CD4-positive, alpha-beta T cell treated with Interleukin-4 for 4 hours (primary cell): ENCODE measurements at places on chromosomes 4 and X.

DNA sequence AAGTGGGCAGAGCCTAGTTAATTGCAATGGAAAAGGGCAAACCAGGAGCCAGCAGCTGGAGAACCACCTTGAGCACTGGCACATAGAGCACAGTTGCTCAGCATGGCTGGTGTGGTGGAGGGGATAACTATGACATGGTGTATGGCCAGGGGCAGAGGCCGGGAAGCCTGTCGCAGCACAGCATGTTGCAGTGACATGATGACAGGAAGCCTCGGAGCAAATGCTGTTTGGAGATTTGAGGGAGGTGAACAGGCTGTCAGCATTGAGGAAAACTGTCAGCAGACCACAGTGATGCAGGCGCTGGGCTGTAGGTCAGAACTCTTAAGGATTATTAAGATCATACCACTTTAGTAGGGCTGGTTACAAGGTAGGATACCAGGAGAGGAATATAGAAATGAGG lies 228.7 kb downstream of the CBR4 start:
- DNase-seq = no peak

- peak; percentile 79 for DNase-seq
Measured at GRCh38 chr4:15655223-15656037, at the start of gene FBXL5. FBXL5 (minus strand) TSS chr4:15655357; CDS start chr4:15655287, 70 bp downstream.

DNA sequence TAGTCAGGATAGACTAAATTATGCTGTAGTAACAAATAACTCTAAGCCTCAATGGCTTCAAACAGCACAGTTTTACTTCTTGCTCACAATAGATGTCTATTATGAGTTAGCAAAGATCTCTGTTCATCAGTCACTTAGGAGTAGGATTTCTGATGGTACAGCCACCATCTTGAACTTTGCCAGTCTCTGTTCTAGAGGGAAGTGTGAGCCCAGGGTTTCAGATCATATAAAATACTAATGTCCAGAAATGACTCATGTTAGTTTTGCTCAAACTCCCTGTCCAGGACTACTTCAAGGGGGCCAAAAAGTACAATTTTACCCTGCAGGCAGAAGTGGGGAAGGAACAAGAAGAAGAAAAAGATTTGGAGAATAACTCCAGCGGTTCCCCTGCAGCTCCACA lies 77.1 kb upstream of the LSM6 start:
- no peak for DNase-seq

DNA sequence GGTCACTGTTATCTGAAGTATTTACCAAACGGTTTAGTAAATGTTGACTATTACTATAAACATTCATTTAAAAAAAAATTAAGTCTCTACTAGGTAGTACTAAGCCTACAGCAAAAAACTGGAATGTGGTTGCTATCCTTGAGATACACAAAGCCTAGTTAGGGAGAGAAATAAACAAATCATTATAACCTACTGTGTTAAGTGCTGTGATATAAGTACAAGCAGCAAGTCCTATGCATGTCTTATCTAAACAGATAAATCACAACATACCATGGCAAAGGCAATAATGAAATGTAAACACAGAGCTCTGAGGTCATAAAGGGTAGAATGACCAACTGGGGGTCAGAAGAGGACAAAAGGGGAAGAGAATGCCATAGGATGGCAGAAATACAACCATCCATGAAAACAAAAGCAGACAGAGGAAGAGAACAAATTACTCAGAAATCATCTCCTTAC lies 92.2 kb downstream of the RNF150 start:
- DNase-seq = no peak

DNA sequence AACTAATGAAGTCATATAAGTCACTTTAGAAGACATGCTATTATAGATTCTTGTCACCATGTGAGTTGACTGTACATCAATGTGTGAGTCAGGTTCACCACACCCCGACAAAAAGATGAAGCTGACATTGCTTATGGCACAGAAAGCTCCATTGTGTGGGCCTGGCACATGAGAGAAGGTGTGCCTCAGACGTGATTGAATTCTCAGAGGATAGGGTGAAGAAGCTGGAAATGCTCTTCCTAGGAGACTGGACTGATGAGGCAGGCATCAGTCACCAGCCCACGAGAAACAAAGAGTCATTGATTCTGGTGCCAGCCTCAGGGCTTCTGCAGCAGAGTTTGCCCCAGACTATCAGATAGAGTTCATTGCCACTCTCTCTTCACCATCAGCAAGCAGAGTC lies 35.9 kb upstream of the LRAT start:
- DNase-seq = no peak

DNA sequence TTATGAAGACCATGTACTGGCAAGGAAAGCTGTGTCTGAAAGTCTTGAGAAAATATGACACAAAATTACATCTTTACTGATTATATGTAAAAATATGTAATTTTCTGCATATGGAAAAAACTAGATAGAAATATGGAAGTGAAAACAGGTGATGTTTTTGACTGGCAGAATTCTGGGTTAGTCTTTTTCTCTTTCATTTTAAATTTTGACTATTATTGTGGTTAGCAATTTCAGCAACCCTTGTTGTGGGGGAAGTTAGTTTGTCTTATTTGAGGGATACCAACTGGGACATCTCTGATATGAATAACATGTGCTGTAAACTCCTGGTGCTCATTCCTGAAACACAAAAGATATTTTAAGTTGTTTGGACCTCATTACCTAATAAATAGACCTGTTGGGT lies 49.9 kb upstream of the CPEB2 start:
- DNase-seq = no peak

GRCh38 chr4:136124251-136124745 lies 1408.0 kb downstream of the PCDH18 start:
- no peak for DNase-seq

DNA sequence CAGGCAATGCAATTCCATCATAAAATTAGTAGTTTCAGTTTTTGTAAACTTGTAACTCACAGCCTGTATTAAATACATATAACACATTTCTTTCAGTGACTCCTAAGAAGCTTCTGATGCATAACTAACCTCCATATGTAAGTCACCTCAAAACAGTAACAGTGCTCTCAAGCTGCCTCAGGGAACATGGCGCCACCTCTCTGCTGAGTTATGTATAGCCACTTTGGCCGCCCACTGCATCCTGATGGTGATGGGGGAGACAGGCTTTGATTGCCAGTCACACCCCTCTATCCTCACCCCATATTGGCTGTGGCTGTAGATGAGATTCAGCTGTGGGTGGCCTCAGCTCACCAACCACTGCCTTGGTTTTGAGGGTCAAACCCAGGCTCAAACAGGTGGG lies 54.3 kb downstream of the LRBA start:
- peak; percentile 40 for DNase-seq

DNA sequence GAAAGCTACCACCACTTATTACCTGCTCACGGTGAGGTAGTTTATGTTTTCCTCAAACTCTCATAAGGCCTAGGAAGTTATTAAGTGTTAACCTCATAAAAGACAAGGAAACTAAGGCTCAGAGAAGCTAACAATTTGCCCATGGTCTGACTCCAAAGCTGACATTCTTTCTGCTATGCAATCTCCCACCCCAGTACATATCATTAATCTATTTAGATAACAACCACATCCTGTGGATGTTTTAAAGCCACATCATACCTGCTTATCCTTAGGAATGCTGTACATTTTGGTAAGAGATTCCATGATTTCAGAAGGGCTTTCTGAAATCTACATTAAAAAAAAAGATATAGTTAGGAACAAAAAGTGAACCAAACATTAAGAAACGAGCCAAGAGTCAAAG lies 55.4 kb downstream of the HUWE1 start:
- no peak for DNase-seq

DNA sequence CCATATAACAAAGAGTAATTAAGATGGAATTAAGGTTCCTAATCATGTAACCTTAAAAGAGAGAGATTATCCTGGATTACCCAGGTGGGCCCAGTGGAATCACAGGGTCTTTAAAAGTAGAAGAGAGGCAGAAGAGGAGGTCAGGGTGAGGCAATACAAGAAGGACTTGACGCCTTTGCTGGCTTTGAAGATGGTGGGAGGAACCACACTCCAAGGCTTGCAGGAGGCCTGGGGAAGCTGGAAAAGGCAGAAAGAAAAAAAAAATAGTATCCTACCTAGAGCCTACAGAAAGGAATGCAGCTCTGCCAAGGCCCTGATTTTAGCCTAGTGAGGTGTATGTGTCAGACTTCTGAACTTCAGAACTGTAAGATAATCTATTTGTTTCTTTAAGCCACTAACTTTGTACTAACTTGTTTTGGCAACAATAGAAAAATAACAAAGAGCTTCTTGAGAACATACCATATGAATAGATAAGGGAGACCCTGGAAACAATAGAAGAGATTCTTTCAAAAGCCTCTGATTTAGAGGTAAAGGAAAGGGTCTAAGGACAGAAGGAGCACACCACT lies 229.9 kb upstream of the TTC29 start:
- no peak for DNase-seq

DNA sequence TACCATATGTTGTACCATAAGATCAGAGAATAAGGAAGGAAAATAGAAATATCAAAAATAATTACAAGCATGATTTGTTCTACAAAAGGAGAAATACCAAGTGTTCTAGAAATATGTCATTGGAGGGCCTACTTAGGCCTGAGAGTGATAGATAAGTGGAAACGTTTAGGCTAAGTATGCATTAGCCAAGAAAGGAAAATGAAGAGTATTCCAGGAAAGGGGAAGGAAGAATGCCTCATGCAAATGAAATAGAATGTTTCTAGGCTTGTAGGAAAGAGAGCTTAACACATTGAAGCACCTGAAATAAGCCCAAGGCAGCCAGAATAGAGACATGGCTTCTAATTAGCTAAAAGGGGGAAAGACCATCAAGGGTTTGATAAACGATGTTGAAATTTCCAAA lies 595.7 kb upstream of the ATOH1 start:
- no peak for DNase-seq

- no peak for DNase-seq
Measured at GRCh38 chr4:1567808-1568581, 116.1 kb downstream of the FAM53A start.

DNA sequence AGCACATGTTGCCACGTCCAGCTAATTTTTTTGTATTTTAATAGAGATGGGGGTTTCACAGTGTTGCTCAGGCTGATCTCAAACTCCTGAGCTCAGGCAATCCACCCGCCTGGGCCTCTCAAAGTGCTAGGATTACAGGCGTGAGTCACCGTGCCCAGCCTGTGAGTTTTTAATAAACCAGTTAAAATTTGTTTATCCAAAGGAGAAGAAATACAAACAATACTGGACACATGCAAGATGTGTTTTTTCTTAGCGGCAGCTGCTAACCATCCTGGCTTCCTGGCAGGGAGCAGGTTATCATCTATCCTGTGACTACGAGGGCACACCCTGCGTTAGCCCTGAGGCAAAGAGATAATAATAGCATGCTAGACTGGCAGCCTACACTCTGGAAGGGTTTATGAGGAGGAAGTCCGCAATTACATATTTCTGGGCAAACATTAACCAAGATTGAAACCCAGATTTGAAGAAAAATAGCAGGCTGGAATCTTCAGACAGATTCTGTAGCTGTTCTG lies 191.4 kb downstream of the SPRY1 start:
- no peak for DNase-seq

GRCh38 chrX:45760187-45760742 lies 559.6 kb upstream of the DIPK2B start:
- DNase-seq = no peak

DNA sequence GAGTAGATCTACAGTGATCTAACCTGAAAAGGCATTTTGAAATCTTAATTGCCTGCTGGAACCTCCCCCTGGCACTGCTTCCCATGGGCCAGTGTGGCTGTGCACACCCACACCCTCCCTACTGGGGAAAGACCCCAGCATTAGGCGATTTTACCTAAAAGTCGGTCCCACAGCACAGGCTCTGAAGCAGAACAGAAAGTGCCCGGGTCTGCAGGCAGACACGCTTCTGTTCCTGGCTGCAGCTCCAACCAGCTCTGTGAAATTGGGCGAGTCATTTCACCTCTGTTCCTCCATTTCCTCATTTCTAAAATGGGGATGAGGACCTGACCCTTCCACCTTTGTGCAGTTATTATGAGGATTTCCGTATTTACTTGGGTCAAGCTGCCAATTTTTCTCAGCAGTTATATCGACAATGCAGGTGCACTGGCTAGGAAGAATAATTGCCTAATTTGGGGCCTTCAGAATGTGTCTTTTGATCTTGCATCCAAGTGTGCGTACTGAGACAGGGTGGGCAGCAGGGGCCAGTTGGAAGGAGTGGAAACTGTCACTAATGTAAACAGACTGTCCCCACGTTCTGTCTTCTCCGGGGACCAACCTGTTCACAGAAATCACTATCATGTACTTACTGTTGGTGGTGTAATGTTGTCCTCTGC lies 7.1 kb downstream of the KLF3 start:
- DNase-seq = peak; percentile 17

- DNase-seq = no peak
Measured at GRCh38 chrX:10513974-10514373, 106.4 kb downstream of the MID1 start.
